Heart right ventricle (tissue), 16 donors: ENCODE measurements at places on chromosomes 4 and X.

DNA sequence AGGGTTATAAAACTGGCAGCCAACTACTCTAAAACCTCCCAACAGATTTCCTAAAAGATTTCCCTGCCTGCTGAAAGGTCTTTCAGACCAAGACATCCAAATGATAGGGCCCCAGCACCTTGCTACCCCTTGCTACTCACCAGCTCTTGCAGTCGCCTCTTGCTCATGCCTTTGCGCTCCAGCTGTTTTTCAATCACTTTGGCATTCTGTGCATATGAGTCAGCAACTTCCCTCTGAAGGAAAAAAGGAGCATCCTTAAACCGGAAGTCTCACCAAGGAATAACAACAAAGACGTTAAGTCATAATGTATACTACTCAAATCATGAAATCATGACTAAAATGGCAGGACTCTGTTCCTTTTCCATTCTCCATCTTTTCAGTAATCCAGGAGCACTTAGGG is 24.0 kb downstream of the STEEP1 start:
- no peaks in the 10 kb centered on the region for H3K36me3 ChIP-seq
- no peak overlapping the region for H3K27ac ChIP-seq
- H3K4me3 ChIP-seq, result no peak overlapping the region
- DNase-seq, result no peak

- H3K27me3 ChIP-seq, result no peaks in the 10 kb centered on the region
- H3K27ac ChIP-seq, result no peak overlapping the region
- no peaks in the 10 kb centered on the region for H3K36me3 ChIP-seq
Observed at GRCh38 chrX:79592259-79592658, 225.1 kb upstream of the ITM2A start.

- H3K27me3 ChIP-seq, result no peaks in the 10 kb centered on the region
- H3K27ac ChIP-seq, result no peak overlapping the region
- no peak for DNase-seq
- no peak overlapping the region for H3K4me3 ChIP-seq
- no peaks in the 10 kb centered on the region for H3K36me3 ChIP-seq
Observed at GRCh38 chr4:119210775-119211174, 1.7 kb upstream of the USP53 start.

- H3K36me3 ChIP-seq, result no peaks in the 10 kb centered on the region
- H3K27ac ChIP-seq, result no peak overlapping the region
- H3K4me3 ChIP-seq, result no peak overlapping the region
- no peaks in the 10 kb centered on the region for H3K27me3 ChIP-seq
- no peak for DNase-seq
Observed at GRCh38 chr4:49044270-49044669, 58.2 kb downstream of the CWH43 start.

DNA sequence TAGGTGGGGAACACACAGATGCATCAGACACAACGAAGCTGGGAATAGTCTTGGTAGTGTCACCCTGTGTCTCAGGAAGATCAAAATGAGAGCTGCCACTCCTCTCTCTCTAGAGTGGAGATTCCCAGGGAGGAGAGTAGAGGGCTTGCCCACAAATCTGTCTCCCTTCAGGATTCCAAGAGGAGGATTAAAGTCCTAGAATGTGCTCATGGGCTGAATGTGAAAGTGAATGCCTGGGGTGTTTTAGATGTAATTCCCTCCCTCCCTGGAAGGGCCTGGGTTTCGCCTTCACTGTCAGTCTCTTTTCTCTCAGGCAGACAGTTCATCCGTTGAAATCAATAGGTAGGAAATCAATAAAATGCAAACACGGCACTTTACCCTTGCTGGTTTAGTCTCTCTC is 282.6 kb upstream of the PPARGC1A start:
- no peak for DNase-seq
- no peaks in the 10 kb centered on the region for H3K27me3 ChIP-seq
- H3K27ac ChIP-seq, result no peak overlapping the region

DNA sequence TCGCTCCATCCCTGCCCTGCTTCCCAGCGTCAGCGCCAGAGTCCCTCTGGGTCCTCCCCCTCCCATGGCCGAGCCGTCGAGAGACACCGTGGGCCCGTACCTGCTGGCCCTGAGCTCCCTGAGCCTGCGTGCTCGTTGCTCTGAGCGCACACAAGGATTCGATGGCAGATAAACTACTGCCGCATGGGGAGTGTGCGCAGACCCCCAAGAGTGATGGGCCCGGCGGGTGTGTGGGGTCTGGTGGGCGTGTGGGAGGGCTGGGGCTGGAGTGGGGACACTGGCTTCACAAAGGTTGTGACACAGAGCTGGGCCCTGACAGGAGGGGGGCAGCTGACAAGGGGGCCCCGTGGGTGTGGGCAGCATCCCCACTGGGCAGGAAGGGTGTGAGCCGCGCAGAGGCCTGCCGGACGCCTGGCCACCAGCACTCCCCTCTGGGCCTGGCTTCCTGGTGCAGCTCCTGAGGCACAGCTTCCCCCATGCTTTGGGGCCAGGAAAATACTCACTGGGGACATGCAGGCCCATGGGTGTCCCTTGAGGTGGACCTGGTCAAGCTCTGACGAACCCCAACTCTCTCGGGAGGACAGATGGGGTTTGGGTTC is 4.8 kb upstream of the RGS12 start:
- H3K27ac ChIP-seq, result no peak overlapping the region
- no peak overlapping the region for H3K4me3 ChIP-seq
- H3K4me1 ChIP-seq, result peaks cover 9% of the 10 kb centered on the region
- no peaks in the 10 kb centered on the region for H3K36me3 ChIP-seq
